ENCODE measurements at places on chromosomes 1 and 21. TPM values are rescaled to one million over a fixed set of nuclear protein-coding genes. Genes with fewer than 3 reads are reported as not detected.
A peak's percentile ranks its signal among the peaks of the same experiment; 100 is the strongest.

The RAB42 gene
- 2.1 TPM for total RNA-seq

- DNase-seq = peak; percentile 39
Measured at GRCh38 chr1:39214998-39215873, 10.7 kb downstream of the MACF1 start.

DNA sequence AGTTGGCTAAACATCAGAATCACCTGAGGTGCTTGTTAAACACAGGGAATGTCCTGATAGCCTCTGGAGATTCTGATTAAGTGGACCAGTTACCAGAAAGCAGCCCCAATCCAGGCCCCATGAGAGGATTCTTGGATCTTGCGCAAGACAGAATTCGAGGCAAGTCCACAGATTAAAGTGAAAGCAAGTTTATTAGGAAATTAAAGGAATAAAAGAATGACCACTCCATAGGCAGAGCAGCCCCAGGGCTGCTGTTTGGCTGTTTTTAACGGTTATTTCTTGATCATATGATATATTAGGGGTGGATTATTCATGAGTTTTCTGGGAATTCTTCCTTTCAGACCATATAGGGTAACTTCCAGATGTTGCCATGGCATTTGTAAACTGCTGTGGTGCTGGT, 176.2 kb downstream of the ROR1 start:
- DNase-seq = no peak

DNA sequence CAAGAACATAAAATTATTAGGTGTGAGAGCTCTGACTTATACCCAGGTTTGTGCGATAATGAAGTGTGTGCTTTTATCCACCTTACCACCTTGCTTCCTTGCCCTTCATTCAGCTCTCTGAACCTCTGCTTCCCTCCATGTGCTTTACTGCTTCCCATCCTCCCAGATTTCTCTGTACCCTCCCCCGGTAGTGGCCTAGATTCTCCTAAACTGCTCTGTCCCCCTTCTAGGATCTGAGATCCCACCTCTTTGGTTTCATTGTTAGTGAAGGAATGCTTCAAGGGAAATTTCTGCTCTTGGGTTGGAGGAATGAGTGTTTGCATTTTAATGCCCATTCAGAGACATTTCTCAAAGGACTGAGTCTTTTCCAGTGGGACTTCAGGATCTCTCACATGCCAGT, 159.5 kb downstream of the ST6GALNAC3 start:
- no peak for DNase-seq

DNA sequence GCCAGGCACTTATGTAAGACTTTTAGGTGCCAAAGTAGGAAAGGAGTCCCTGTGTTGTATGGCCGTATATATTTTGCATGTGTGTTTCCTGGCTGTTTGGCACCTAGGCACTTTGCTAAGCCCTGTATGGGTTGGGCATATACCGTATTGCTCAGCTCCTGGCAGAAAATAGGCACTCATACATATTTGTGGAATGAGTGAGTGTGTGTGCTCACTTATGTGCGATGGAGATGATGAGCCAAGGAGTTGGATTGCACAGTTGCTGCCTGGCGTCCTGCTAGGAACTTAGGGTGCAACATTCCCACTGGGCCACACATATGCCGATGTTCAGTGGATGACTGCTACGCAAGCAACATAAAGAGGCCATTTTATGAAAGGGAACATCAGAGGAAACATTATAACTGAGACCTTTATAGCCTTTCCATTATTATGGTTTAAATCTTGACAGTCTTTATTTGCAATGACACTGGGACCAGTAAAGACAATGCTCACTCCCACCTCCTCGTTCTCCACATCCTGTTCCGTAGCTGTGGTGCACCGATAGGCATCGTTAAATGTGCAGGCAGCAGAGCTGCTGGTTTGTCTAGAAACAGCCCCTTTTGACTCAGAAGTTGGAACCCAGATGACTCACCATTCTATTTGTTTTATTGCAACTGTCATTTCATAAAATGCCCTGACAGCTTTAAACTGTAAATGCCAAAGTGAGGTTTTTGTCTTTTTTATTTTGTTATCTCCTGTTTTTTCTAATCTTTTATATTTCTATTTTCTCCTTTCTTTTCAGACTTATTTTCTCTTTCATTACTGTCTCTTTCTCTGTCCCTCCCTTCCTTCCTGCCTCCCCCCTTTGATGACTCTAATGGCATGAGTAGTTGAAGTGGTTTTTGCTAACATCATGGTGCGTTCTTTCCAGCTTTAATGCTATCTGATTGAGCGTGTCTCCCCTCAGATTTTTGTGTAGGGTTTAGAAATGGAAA, 36.1 kb downstream of the PEX14 start:
- DNase-seq = peak; percentile 95

DNA sequence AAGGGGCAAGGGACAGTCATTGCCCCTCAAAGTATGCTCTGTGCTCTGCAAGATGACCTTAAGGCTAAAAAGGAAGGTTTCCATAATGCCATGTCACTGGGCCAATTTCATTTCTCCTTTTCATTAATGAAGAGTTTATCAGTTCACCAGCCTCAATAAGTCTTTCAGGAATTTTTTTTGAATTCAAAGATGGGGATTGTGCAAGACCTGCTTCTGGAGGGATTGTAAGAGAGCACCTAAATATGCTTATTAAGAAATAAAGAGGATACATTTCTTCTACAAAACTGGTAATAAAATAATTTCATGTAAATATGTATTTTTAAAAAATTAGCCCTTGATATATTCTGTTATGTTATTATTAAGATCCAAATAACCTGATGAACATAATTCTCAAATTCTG, 86.8 kb upstream of the RGS4 start:
- DNase-seq = no peak

DNA sequence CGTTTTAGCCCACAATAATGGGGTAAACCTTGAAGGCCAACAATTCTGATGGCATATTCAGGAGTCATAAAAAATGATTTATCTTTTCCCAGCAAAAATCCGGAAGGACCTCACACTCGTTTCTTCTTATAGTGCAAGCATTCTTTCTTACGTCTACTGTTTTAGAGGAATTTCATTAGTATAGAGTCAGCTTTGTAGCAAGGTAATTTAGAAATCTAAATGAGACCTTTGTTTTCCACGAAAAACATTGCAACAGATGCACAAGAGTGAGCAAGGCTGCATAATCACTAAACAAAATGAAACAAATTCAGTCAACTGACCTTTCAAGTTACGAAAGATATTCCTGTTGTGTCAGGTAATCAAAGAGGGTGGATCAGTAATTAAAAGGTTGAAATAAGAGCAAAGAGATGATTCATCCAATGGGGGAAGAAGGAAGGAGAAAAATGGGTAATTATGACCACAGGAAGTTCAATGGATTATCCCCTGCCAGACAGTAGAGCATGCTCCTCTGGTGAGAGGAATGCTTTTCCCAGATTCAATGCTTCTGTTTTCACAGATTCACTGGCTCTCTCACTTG, 560 bp upstream of the CSDE1 start:
- DNase-seq = peak; percentile 35

GRCh38 chr1:224675590-224675989, 59.5 kb downstream of the CNIH3 start:
- no peak for DNase-seq

- no peak for DNase-seq
Measured at GRCh38 chr21:32604464-32604863, 7.7 kb downstream of the CFAP298 start.

The CFHR4 gene
- total RNA-seq = not detected

The UBL4B gene
- total RNA-seq = not detected

GRCh38 chr1:18803151-18803791, 56.2 kb downstream of the TAS1R2 start:
- no peak for DNase-seq

Measured in astrocyte (in vitro differentiated cells and primary cell).